Aorta (tissue), 5 donors: ENCODE measurements at places on chromosomes 13 and 19. TPM values are rescaled to one million over a fixed set of nuclear protein-coding genes. Genes with fewer than 3 reads are reported as not detected.
A peak's percentile ranks its signal among the peaks of the same experiment; 100 is the strongest.

GRCh38 chr13:70469077-70469476 lies 360.8 kb upstream of the KLHL1 start:
- H3K4me3 ChIP-seq, result no peak overlapping the region
- no peaks in the 10 kb centered on the region for H3K36me3 ChIP-seq
- H3K4me1 ChIP-seq, result no peaks in the 10 kb centered on the region
- no peak for DNase-seq
- H3K27me3 ChIP-seq, result no peaks in the 10 kb centered on the region

DNA sequence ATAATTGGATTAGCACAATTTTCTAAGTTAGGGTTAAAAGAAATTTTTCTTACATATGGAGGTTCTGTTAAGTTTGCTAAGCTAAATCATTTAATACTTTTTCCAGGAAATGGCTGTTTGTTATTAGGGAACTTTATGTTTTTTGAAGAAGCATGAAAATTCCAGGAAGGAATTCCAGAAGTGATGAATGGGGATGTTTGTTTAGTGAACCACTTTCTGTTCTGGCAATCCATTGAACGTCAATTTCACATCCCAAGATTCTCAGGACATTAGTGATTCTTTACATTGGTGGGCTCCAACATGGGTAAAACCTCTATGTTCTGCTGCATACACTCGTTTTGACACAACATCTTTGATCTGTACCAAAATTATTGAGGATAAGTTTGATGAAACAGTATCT lies 534.4 kb downstream of the IRS2 start:
- no peak overlapping the region for H3K27ac ChIP-seq
- H3K4me3 ChIP-seq, result no peak overlapping the region
- no peak for DNase-seq

GRCh38 chr13:98510156-98510509 lies 66.8 kb downstream of the STK24 start:
- no peaks in the 10 kb centered on the region for H3K36me3 ChIP-seq
- no peak overlapping the region for H3K4me3 ChIP-seq
- DNase-seq, result no peak
- peaks cover 4% of the 10 kb centered on the region for H3K4me1 ChIP-seq

DNA sequence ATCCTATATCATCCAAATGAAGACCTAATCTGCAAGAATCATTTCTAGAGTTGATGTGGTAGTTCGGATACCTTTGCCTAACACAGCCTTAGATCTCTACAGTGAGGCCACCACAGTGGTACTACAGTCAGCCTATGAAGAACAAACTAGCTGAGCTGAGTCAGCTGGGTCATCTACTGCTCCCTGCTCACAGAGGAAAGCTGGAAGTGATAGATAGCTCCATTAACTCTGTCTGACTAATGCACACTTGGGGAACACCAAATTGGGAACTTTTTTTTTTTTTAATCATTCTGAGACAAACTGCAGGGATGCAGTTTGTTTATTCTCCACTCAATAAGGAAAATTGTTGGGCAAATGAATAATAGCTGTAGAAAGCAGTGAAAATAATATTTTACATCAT lies 1160.6 kb downstream of the PCDH9 start:
- no peak overlapping the region for H3K27ac ChIP-seq
- H3K27me3 ChIP-seq, result no peaks in the 10 kb centered on the region
- H3K4me1 ChIP-seq, result no peaks in the 10 kb centered on the region
- no peaks in the 10 kb centered on the region for H3K36me3 ChIP-seq
- DNase-seq, result no peak

DNA sequence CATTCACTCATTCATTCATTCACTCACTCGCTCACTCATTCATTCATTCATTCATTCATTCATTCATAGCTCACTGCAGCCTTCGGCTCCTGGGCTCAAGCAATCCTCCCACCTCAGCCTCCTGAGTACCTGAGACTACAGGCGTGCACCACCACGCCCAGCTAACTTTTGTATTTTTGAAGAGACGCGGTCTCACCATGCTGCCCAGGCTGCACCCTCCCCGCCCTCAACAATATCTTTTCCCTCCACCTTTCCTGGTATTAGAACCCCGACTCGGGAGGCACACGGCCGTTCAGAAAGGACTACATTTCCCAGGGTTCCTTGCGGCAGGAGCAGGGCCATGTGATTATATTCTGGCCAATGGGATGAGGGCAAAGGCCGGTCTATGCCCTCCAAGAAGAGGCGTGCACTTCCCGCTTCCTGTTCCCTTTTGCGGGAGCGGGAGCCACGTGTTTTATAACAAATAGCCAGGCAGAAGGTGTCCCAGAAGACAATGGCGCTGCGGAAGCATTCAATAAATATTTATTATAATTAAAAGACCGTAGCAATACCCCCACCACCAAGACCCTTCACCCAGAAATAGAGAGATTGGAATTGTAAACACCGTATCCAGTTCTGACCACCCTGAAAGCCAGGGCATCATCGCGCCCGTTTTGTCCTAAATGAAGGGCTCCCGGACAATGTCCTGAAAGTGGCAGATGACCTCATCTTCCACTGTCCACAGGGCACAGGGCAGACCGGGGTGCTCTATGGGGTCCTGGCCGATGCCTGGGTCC lies 15.9 kb downstream of the TICAM1 start:
- H3K27ac ChIP-seq, result no peak overlapping the region
- no peaks in the 10 kb centered on the region for H3K27me3 ChIP-seq
- no peak overlapping the region for H3K4me3 ChIP-seq
- peaks cover 1% of the 10 kb centered on the region for H3K4me1 ChIP-seq
- peaks cover 1% of the 10 kb centered on the region for H3K36me3 ChIP-seq

- no peak for DNase-seq
- H3K27me3 ChIP-seq, result no peaks in the 10 kb centered on the region
- no peaks in the 10 kb centered on the region for H3K4me1 ChIP-seq
- no peaks in the 10 kb centered on the region for H3K36me3 ChIP-seq
- H3K27ac ChIP-seq, result no peak overlapping the region
- H3K4me3 ChIP-seq, result no peak overlapping the region
Observed at GRCh38 chr13:97659602-97660001, 225.6 kb downstream of the RAP2A start.

DNA sequence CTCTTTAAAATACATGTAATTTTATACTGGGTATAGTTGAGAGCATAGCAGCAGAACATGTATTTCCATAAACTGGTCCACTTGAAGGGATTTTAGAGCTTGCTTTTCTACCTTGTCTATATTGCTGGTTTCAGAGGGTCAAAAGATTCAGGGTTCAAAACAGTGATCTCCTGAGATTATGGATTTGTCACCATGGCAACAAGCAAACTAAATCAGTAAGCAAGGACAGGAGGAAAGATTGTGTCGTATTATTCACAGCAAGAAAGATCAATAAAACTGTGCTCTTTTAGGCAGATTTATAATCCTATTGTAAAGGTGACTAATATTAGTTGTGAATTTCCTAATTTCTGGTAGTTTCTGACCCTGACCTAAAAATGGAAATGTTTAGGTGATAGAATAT lies 496.4 kb downstream of the LMO7 start:
- H3K4me3 ChIP-seq, result no peak overlapping the region
- DNase-seq, result no peak
- no peaks in the 10 kb centered on the region for H3K27me3 ChIP-seq

DNA sequence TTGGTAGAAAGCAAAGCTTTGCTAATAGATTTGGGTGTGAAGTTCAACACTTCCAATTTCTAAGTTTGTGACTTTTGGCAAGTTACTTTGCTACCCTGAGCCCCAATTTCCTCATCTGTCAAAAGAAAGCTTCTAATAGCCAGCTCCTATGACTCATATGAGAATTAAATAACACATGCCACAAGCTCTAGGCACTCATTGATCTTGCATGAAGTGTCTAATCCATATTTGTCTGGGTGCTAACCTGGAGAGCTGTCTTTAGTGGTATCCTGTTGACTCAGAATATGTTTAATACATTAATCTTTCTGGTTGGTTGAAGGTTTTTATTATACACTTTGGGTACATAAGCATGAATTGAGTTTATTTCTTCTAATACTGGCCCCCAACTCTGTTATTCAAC lies 188.8 kb downstream of the POSTN start:
- H3K27ac ChIP-seq, result no peak overlapping the region
- H3K4me1 ChIP-seq, result no peaks in the 10 kb centered on the region
- DNase-seq, result no peak
- H3K36me3 ChIP-seq, result no peaks in the 10 kb centered on the region

GRCh38 chr13:36447501-36447900 lies 15.2 kb downstream of the CCNA1 start:
- no peaks in the 10 kb centered on the region for H3K36me3 ChIP-seq
- H3K27me3 ChIP-seq, result no peaks in the 10 kb centered on the region
- no peaks in the 10 kb centered on the region for H3K4me1 ChIP-seq
- DNase-seq, result no peak
- H3K4me3 ChIP-seq, result no peak overlapping the region
- no peak overlapping the region for H3K27ac ChIP-seq

GRCh38 chr19:43641333-43641732 lies 1.7 kb upstream of the CADM4 start:
- H3K4me1 ChIP-seq, result no peaks in the 10 kb centered on the region
- no peak overlapping the region for H3K4me3 ChIP-seq
- no peak for DNase-seq
- H3K27ac ChIP-seq, result no peak overlapping the region

- DNase-seq, result peak; percentile 27
- H3K27me3 ChIP-seq, result no peaks in the 10 kb centered on the region
- H3K4me1 ChIP-seq, result no peaks in the 10 kb centered on the region
Observed at GRCh38 chr13:68982961-68983619, 1124.5 kb upstream of the ATXN8OS start.

GRCh38 chr13:42363941-42364612 lies 92.1 kb downstream of the AKAP11 start:
- H3K4me3 ChIP-seq, result no peak overlapping the region
- no peaks in the 10 kb centered on the region for H3K4me1 ChIP-seq
- no peaks in the 10 kb centered on the region for H3K27me3 ChIP-seq
- H3K36me3 ChIP-seq, result no peaks in the 10 kb centered on the region
- no peak for DNase-seq
- no peak overlapping the region for H3K27ac ChIP-seq

- H3K27ac ChIP-seq, result no peak overlapping the region
- no peaks in the 10 kb centered on the region for H3K4me1 ChIP-seq
- no peak overlapping the region for H3K4me3 ChIP-seq
- H3K27me3 ChIP-seq, result no peaks in the 10 kb centered on the region
- H3K36me3 ChIP-seq, result no peaks in the 10 kb centered on the region
- no peak for DNase-seq
Observed at GRCh38 chr13:99151516-99151915, 49.1 kb upstream of the UBAC2 start.

DNA sequence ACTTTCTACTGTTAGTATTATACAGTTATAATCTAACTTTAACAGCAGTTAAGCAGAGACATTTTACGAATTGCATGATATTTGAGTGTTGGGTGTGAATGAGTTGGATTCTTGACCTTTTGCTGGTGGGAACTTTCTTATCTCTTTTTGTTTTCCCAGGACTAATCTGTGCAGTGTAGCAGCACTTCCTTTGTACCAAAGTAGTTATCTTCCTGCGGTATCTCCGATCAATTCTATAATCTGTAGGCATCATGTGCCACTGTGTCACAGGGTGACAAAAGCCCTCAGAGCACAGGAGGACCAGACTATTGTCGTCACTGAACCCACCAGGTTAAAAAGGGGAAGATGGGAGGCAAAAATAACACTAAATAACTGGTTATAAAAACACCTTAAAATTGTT lies 823.5 kb downstream of the GPC5 start:
- no peaks in the 10 kb centered on the region for H3K27me3 ChIP-seq
- no peaks in the 10 kb centered on the region for H3K36me3 ChIP-seq
- no peak for DNase-seq
- no peak overlapping the region for H3K27ac ChIP-seq
- no peaks in the 10 kb centered on the region for H3K4me1 ChIP-seq
- H3K4me3 ChIP-seq, result no peak overlapping the region

GRCh38 chr19:925087-925525 lies 729 bp upstream of the ARID3A start:
- H3K27ac ChIP-seq, result no peak overlapping the region
- H3K4me1 ChIP-seq, result no peaks in the 10 kb centered on the region
- H3K27me3 ChIP-seq, result no peaks in the 10 kb centered on the region
- no peaks in the 10 kb centered on the region for H3K36me3 ChIP-seq
- peak; percentile 85 for DNase-seq

GRCh38 chr13:97261254-97262005 lies 39.3 kb downstream of the MBNL2 start:
- no peak overlapping the region for H3K4me3 ChIP-seq
- peaks cover 18% of the 10 kb centered on the region for H3K4me1 ChIP-seq
- H3K27me3 ChIP-seq, result no peaks in the 10 kb centered on the region
- H3K36me3 ChIP-seq, result no peaks in the 10 kb centered on the region

DNA sequence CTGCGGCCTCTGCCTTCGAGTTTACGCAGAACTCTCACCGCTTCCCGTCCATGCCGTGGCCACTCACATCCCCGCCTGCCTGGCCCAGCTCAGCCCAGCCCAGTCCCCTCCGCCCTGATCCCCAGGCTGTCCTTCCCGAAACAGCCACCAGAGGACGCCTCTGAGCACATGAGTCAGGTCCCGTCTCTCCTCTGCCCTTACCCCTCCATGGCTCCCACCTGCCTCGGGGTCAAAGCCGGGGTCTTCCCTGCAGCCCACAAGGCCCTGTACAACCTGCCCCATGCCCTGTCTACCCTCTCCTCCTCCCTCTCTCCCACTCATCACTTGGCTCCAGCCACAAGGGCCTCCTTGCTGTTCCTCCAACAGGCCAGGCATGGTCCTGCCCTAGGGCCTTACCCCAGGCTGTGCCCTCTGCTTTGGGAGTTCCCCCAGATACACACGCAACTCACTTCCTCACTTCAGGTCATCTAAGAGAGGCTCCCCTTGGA lies 8.1 kb upstream of the SEMA6B start:
- H3K27ac ChIP-seq, result no peak overlapping the region
- H3K27me3 ChIP-seq, result no peaks in the 10 kb centered on the region
- peak; percentile 87 for DNase-seq
- H3K36me3 ChIP-seq, result no peaks in the 10 kb centered on the region

- no peak overlapping the region for H3K4me3 ChIP-seq
- H3K4me1 ChIP-seq, result no peaks in the 10 kb centered on the region
- H3K36me3 ChIP-seq, result no peaks in the 10 kb centered on the region
- no peak for DNase-seq
Observed at GRCh38 chr13:33710924-33711323, 107.0 kb upstream of the RFC3 start.

DNA sequence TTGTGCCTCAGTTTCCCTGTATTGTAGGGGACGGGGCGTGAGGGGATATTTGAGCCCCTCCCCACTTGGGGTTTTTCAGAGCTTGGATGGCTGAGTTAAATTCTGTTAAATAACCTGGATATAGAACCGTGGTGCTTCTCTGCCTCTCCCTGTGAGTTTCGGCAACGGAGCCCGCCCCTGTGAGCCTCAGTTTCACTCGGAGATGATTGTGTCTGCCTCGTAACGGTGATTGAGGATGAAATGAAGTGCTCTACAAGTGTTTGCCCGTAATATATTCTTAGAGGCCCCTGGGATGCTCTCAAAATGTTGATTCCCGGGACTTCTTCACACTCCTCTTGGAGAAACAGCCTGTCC lies 509 bp downstream of the KXD1 start:
- no peaks in the 10 kb centered on the region for H3K36me3 ChIP-seq
- H3K27ac ChIP-seq, result peak overlapping the region; percentile 62
- no peaks in the 10 kb centered on the region for H3K27me3 ChIP-seq
- H3K4me3 ChIP-seq, result peak overlapping the region; percentile 88
- DNase-seq, result no peak
- peaks cover 4% of the 10 kb centered on the region for H3K4me1 ChIP-seq

Gene KCNN4
- 4.1 TPM for total RNA-seq

Gene CEACAM16
- total RNA-seq, result not detected

Gene KLF2
- total RNA-seq, result 98.9 TPM

Gene CDX2
- total RNA-seq, result not detected

Gene ZNF677
- 18.5 TPM for total RNA-seq
